ENCODE measurements at places on chromosomes 6 and 20.
A peak's percentile ranks its signal among the peaks of the same experiment; 100 is the strongest.

DNA sequence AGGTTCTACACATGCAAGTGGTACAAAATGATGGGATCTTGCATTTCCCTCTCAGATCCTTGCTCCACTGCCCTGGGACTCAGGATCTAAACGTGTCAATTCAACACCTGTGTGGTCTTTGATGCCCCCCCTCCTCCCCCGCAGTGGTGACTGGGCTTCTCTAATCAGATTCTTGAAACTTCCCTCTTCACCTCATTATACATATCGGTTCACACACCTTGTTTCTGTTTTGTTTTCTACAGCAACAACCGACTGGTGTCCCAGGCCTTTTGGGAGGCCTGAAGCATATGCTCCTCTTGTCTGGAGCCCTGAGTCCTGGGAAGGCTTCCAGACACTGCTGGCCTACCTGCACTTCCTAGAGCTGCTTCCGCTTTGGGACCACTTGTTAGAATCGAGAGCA lies 20.0 kb downstream of the SAMD3 start:
- DNase-seq = no peak

DNA sequence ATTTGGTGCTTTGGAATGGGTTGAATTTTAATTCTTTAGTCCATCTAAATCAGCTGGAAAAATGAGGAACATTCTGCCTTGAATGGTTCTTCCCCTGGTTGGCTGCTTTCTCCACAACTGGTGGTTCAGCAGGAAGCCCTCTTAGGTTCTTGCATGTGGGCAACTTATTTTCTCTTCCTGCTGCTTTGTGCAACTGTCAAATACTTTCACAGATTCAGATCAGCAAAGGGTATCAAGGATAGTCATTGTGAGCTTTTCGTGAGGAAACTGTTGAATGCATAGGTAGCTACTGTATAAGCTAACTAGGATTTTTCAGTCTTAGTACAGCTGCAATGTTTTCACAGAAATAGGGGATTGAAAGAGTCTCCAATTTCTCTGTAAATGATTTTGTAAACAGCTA lies 72.9 kb upstream of the MRAP2 start:
- DNase-seq = no peak

DNA sequence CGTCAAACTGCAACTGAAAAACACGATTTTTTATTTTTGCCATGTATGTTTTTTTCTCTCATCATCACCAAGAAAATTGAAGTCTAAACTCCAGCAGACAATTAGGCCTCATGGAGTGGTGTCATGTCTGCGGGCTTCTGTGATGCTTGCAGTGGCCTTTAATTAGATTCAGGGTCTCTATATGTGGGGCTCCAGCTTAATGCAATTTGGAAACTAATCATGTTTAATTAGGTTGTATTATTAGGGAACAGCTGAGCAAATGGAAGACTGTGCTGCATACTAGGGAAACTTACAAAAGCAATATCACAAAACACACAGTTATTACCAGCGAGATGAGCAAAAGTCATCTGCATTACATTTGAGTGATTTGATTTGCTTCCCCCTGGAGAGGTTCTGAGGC lies 132.9 kb upstream of the PMEPA1 start:
- DNase-seq = no peak

DNA sequence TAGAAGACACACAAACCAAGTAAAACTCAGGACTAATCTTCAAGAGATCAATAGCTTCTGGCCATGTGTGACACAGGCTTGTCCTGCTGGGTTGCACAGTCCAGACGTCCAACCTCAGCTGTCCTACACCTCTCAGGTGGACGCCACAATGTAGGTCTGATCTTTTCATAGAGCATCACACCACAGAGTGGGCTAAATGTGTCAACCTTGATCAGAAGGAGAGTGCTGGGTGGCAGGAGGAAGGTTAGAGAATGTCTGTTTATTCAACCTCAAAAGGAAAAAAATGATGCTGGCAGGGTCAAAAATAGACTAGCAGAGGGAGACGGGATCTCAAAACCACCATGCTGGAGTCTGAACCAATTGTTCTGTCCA lies 41.7 kb downstream of the GFOD1 start:
- no peak for DNase-seq

DNA sequence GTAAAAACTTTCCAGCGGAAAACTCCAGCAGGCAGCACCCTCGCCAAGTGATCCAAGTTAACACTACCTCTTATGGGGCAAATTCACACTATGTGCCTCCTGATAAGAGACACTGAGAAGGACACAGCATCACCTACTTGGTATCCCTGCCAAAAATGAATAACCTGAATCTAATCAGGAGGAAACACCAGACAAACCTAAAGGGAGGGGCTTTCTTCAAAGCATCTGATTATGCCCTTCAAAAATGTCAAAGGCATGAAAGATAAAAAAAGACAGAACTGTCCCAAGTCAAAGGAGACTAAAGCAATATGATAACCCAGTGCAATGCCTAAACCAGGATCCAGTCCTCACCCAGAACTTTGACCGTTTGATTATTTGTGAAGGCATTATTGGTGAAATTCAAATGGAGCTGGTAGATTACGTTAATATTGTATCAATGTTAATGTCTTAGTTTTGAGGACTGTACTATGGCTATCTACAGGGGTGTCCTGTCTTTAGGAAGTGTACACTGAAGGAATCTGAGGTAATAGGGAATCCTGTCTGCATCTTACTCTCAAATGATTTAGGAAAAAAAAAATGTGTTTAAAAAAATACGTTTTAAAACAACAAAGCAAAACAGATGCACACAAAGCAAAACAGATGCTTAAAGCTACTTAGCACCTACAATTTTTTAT lies 8.3 kb downstream of the TBC1D7 start:
- DNase-seq = no peak

- no peak for DNase-seq
Measured at GRCh38 chr6:149861603-149862423, 2.3 kb downstream of the LRP11 start.

- no peak for DNase-seq
Measured at GRCh38 chr6:1407499-1407990, 18.2 kb downstream of the FOXF2 start.

- DNase-seq = no peak
Measured at GRCh38 chr20:51386586-51386985, 155.9 kb downstream of the NFATC2 start.

DNA sequence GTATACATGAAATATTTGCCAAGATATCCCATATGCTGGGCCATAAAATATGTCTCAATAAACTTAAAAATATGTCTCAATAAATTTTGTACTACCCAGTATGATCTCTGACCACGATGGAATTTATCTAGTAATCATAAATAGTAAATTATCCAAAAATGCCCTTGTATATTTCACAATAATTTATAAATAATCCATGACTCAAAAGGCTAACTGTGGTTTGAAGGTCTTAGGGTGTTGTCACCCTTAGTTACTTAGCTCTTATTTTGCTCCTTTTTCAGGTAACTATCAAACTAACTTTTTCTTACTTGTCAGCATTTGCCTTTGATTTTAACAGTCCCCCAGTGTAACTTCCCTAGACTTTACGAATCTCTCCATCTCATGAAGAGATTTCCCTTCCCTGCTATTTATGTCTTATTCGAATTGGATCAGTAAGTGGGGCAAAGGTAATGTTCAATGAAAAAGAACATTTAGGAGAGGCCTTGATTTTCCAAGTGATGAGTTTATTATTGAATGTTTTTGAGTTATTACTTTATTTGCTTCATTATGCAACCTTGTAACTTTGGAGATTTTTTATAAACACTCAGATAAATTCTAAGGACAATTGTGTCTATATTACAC lies 109.0 kb upstream of the THBS2 start:
- no peak for DNase-seq

DNA sequence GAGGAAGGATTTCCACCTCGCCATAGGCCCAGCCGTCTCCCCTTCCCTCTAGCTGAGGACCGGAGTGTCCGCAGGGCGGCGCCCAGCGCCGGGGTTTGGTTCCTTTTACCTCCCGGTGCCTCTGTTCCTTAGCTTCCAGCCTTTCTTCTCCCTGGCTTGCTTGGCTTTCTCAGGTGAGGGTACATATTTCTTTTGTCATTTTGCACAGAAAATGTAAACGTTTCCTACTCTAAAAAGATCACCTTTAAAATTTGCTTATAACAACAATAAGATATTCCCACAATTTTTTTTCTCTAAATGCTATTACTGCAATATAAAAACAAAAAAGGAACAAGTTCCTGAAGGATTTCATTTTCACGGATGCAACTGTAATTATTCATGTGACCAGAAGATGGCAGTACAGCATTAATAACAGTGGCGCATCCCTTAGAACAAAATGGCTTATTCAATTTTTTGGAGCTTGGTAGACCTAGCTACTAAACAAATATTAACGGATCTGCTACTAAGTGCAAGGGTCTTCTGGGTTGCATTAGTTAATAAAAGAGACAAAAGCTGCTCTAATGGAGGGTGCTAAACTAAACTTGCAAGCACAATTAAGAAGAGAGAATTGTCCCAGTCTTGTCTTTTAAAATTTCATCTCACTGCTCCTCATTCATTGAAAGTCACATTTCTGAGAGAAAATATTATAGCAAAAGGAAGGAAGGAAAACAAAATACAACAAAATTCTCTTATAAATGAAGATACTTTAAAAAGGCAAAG lies 172.9 kb downstream of the ADGRG6 start:
- no peak for DNase-seq

DNA sequence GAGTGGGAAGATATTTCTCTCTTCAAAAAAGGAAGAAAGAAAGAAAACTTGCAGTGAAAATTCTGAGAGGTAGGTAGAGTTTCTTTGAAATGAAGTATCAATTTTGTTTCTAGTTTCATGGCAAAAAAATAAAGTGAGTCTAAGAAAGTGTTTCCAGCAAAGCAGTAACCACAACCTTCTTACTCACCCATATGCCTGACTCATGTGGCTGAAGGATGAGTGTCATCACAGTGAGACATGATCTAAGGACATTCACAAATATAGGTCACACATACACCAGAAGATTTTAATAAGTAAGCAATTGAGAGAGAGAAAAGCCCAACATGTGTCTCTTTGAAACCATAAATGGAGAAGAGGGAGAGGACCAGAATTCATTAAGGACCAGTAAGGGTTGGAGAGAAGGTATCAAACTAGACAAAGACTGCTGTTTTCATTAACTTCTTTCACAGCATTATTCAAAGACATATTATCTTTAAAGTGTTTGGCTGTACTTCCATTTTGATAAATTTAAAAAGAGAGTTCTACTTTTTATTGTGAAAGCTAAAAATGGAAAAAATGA lies 169.5 kb downstream of the FRK start:
- no peak for DNase-seq

DNA sequence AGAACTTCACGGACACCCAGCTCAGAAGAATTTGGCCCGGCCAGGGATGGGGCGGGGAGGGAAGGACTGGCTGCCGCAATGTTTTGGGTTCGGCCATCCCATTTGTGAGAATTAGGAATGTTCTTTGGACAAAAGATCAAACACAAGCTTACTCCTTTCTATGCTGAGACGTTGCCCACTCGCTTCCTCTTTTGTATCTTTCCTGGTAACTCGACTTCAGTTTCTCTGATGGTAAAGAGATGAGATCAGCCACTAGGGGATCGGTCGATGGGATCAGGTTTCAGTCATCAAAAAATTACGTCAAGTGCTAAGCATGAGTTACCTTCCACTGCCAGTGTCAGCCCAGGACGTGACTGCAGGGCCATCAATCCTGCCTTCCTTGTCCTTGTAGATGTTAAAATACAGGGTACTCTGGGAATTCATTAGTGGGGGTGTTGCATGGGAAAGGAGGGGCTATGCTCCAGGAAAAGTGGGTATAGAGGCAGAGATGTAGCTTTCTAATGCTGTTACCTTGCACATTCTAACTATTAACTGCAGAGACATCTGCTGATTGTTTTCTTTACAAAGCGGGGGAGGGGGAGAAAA lies 190.2 kb downstream of the TSHZ2 start:
- DNase-seq = no peak

DNA sequence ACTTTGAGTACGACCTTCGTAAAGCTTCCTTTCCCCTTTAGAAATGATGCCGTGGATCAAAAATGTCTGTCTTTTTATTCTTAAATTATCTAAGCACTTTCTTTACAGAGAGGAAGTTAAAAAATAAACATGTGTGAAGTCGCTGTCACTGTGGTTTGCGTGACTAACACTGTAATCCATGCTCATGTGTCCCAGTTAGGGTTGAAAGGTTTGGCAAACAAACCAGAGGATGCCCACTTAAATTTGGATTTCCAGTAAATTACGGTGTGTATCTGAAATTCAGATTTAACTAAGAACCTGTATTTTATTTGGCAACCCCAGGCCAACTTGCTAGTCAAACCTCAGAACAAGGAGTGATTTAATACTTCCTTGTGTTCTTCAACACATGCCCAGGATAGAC lies 21.1 kb downstream of the HLA-DRB1 start:
- no peak for DNase-seq

- DNase-seq = no peak
Measured at GRCh38 chr6:13289789-13290318, 38.5 kb downstream of the TBC1D7 start.

DNA sequence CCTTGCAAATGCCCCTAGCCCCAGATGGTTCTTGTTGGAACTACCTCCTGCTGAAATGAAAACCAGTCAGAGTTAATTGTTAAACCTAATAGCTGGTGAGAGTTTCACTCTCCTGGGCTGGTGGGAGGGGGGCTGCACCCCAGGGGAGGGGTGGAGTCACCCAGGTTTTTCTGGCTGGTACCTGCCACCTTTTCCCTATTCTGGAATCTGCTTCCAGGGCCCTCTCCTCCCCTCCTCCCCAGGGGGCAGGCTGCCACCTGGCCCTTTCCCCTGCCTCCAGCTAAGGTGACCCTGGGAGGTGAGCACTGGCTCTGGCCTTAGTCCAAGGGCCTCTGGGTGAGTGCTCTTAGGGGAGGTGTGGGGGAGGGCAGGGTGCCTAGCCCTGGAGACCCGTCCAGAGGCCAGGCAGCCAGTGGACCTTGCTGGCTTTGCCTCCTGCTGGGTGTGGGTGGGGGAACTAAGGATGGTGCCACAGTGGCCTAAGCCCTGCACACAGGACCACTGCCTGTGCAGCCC lies 48.8 kb upstream of the EPB41L1 start:
- no peak for DNase-seq

- no peak for DNase-seq
Measured at GRCh38 chr6:157456524-157456829, 75.5 kb downstream of the ZDHHC14 start.

GRCh38 chr6:70574643-70575042 lies 7.9 kb downstream of the SDHAF4 start:
- no peak for DNase-seq

- DNase-seq = peak; percentile 73
Measured at GRCh38 chr6:37783856-37784584, 35.5 kb upstream of the ZFAND3 start.

Measured in Right ventricle myocardium inferior (tissue), 1 donor.